ENCODE measurements at places on chromosomes 6 and 20. TPM values are rescaled to one million over a fixed set of nuclear protein-coding genes. Genes with fewer than 3 reads are reported as not detected.

Gene SEMG2
- total RNA-seq = not detected

Gene TP53TG5
- not detected for total RNA-seq

Gene WFDC10B
- not detected for total RNA-seq

Gene ROS1
- 0.30 TPM for total RNA-seq

Gene ELOVL4
- total RNA-seq = 7.1 TPM
